Mucosa of gallbladder (tissue), 1 donor: ENCODE measurements at places on chromosomes 2 and 18. TPM values are rescaled to one million over a fixed set of nuclear protein-coding genes. Genes with fewer than 3 reads are reported as not detected.
A peak's percentile ranks its signal among the peaks of the same experiment; 100 is the strongest.

Gene GRP
- not detected for total RNA-seq

Gene BMP10
- total RNA-seq: not detected

Gene BCL11A
- 21.3 TPM for total RNA-seq

Gene SP5
- 1.8 TPM for total RNA-seq

Gene CXCR1
- total RNA-seq: not detected

Gene ASXL3
- 12.2 TPM for total RNA-seq

Gene TMEM247
- total RNA-seq: not detected

Gene POTEF
- total RNA-seq: not detected

Gene TLX2
- total RNA-seq: 0.12 TPM

Gene IL1RL1
- total RNA-seq: 8.7 TPM

Gene KCNS3
- total RNA-seq: 6.5 TPM

DNA sequence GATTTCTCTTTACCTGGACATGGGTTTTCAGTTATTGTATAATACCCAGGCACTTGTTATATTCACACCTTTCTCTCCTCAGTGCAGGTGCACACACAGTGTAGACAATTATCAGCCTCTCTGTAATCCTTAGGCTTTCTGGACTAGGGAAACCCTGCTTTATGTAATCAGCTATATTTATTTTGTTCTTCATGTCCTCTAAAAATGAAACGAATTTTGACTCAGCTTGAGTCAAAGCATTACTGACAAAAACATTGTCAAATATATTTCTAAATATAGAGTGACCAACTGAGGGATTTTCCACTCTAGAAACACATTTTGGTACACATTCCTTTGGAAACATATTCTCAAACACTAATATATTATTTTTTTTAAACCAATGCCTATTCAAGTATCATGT, 144.8 kb upstream of the GULP1 start:
- DNase-seq: no peak

DNA sequence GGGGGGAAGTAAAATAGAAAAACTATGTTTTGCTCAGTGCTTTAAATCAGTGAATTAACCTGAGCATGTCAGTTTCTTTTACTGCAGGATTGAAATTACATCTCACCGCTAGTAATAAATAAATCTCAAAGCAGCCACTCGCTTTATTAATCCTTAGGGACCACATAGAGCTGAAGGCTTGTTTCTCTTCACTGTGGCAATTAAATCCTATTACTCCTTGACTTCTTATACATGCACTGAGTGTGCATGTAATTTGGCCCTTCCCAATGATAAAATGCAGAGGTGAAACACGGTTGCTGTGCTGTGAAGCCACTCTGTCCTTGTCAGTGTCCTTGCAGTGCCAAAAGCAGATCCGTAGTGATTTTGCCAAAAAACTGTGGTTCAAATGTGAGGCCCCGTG, 77.1 kb upstream of the RBM44 start:
- no peak for DNase-seq

DNA sequence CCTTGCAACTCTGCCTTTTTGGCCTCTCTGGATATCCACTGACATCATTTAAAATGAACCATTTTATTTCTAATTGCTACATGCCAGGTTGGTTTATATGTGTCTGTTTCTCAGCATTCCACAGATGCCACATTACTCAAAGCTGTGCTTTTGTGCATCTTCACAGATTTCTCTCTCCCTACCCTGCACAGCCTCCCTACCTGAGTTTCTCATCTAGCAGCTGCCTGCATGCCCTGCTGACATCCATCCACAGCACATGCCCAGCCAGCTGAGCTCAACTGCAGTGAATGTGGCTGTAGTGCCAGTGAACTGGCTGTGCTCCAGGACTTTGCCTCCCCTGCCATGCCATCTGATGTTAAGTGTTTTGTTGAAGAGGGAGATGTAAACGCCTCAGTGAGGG, 44.5 kb downstream of the PKP4 start:
- no peak for DNase-seq

DNA sequence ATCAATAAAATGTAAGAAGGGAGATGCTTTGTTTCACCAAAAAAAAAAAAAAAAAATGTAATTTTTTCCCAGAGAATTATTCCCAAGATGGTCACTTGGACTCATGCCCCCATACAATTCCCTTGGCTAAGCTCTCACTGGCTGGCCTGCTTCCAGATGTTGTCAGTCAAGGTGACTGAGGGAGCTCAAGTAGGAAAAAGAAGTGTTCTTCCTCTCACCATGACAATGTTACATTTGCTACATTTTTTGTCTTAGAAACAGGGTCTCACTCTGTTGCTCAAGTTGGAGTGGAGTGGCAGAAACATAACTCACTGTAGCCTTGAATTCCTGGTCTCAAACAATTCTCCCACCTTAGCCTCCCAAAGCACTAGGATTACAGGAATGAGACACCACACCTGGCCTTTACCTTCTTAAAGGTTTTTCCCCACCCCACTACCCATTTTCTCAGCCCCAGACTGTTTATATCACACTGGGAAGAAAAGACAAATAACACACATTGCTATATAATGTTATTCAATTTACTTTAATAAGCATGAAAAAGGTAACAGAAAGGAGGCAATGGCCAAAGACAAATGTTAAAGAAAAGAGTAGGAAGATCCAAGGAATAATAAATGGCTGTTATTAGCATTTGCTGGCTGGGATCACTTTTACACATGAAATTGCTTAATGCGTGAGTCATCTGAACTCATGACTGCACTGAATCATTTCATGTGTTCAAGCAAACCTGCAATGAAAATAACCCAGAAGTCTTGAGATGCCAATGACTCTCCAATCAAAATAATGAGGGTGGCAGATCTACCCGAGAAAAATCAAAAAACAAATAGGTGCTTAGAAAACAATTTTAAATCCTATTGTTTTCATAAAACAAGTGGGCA, 45.2 kb downstream of the ACVR1 start:
- peak; percentile 60 for DNase-seq

- DNase-seq: peak; percentile 60
Observed at GRCh38 chr2:216572582-216573578, 60.3 kb upstream of the IGFBP2 start.

DNA sequence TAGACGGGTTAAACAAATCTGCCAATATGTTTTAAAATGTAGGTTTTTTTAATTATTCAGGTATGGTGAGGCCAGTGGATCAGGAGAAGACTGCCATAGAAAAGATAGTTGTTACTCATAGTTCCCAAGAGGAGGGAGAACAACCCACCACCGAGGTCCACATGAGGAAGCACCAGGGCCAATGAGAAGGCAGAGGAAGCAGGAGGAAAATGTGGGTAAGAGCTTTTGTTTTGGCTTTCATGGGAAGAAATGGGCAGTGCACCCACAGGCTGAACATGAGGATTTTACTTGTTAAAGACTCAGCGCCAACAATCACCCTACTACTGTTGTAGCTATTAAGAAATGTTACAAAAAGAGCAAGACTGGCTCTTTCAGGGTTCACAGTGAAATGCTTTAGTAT, 191.8 kb upstream of the HNMT start:
- no peak for DNase-seq

DNA sequence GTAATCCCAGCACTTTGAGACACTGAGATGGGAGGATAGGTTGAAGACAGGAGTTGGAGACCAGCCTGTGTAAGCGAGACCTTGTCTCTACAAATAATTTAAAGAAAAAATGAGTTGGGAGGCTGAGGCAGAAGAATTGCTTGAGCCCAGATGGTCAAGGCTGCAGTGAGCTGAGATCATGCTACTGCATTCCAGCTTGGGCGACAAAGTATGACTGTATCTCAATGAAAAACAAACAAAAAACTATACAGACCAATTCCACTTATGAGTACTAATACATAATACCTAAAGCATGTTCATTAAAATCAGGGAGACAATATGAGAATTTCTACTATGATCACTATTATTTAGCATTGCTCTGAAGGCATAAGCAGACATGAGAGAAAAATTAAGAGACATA, 12.6 kb downstream of the RNF149 start:
- no peak for DNase-seq

GRCh38 chr2:127664065-127664894, 11.1 kb downstream of the LIMS2 start:
- no peak for DNase-seq

DNA sequence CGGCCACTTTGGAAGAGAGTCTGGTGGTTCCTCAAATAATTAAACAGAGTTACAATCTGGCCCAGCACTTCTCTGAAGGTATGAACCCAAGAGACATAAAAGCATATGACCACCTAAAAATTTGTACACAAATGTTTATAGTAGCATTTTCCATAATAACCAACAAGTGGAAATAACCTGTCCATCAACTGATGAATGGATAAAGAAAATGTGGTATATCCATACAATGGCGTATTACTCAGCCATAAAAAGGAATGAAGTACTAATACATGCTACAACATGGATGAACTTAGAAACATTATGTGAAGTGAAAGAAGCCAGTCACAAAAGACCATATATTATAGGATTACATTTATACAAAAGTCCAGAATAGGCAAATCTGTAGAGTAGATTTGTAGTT, 76.0 kb upstream of the RGPD5 start:
- no peak for DNase-seq

DNA sequence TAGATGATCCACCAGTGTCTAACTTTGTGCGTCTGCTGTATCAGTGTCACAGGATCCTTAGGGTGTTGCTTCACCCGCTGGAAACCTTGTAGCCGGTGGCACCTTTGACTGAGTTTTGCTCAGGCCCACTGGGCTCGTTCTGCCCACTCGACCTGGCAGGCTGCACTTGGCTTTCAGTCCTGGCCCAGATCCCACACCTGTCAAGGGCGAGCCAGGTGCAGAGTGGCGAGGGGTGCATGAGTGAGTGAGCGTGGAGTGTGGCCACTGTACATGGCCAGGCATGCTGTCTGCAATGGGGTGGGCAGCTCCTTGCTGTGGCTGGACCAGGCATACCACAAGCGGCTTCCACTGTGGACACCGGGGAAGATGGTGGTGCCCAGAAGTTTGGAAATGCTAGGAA, 179.0 kb downstream of the FAM210A start:
- no peak for DNase-seq

DNA sequence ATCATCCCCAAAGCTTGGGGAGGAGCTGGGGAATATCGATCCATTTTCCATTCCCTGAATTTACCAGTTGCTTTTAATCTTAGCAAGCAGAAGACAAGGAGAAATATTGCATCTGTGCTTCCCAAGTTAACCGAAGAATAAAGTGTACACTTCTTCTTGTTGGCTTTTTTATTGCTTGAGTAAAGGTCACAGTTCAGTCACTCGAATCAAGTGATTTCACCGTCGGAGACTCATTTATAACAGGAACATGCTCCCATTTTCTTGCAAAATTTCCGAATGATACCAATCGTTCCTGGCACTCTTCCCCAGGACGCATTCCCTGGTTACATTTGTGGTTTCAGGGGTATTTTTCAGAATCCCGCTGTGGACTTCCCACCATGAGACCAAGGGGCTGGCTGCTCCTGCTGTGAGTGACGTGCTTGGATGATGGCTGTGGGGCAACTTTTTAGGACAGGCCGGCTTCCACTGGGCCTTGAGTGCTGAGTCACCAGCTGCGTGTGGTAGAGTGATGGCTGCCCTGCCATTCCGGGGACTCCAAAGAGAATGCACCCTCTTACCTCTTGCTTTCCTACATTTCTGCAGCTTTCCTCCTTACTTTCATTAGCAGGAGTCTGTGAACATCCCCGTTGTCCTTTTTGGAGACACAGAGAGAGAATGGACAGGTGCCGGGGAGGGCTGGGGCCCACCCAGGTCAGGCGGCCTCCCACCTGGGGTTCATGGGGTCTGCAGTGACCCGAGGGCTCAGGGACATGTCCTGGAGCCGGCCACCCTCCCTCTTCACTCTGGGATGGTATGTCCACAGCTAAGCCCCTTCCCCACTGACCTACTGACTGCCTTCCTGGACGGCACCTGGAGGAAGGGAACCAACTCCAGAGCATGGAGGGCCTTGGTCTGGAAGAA, 60.7 kb upstream of the HDAC4 start:
- DNase-seq: no peak

GRCh38 chr18:68721681-68722583, 7.0 kb upstream of the TMX3 start:
- DNase-seq: no peak

- no peak for DNase-seq
Observed at GRCh38 chr2:152335726-152336118, 748 bp downstream of the FMNL2 start.

GRCh38 chr2:150234787-150235446, 252.6 kb downstream of the RND3 start:
- DNase-seq: no peak
